HS-27A (cell line): ENCODE measurements at places on chromosomes 3 and 15.
A peak's percentile ranks its signal among the peaks of the same experiment; 100 is the strongest.

DNA sequence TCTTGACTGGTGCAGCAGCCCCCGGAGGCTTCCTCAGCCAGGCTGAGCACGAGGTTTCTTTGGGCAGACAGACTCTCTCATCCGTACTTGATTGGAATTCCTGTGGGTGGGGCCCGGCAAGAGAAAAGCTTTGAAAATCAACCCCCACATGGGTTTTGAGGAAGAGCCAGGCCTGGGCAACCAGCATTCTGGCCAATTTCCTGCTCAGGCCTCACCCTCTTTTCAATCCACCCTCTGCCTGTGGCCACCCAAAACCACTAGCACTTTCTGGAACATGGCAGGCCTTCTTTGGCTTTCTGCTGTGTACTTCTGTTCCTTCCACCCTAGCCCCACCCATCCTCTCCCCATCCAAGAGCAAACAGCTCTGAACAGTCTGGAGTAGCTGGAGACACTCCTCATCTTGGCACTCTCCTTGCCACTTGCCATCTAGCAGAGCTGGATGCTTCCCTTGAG, 5.9 kb downstream of the MYO5C start:
- DNase-seq: no peak

DNA sequence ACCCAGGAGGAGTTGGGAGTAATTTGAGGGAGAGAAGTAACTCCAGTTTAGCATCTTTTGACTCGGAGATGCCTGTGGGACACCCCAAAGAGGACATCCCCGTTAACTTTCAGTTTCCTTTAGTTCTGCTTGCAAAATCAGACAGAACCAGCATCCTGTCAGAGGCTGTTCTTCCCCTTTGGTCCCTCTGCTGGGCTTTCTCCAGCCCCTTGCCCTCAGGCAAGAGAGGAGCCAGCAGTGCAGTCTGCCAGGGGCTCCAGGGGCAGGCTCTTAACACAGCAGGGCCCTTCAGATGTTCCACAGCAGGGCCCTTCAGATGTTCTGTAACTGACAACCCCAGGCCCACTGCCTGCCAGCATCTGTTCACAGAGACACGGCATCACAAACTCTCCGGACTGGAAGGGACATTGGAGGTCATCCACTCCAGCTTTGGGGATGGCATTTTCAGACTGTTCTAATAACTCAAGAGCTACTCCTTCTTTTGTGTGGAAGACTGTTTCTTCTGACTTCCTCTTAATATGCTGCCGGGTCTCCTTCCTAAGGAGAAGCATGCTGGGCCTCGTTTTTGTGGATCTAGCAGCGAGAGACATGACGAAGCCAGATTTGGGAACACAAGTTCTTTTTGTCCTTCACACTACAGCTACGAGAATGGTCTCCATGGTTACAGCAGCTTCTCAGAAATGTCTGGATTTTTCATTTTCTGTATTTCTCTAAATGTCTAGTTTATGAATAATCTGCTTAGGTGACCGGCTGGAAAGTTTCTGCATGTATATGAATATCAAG, 51.9 kb downstream of the KY start:
- DNase-seq: no peak

DNA sequence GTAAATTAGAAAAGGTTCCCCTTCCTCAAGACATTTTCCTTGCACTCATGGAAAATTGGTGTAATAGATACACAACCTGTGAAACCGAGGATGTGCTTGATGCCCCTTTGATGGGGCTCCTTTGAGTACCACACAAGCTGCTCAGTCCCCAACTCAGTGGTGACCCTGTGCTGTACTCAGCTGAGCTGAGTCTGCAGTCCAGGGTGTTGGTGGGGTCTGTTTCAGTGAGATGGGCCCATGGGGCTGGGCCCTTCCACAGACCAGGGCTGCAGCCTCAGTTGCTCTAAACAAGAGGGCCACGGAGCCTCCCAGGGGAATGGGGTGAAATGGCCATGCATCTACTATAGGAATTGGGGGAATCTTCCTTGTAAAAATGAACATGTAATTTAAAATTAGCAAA, 39.3 kb downstream of the KY start:
- DNase-seq: no peak

- DNase-seq: peak; percentile 46
Observed at GRCh38 chr15:83372434-83372891, 74.7 kb upstream of the SH3GL3 start.

DNA sequence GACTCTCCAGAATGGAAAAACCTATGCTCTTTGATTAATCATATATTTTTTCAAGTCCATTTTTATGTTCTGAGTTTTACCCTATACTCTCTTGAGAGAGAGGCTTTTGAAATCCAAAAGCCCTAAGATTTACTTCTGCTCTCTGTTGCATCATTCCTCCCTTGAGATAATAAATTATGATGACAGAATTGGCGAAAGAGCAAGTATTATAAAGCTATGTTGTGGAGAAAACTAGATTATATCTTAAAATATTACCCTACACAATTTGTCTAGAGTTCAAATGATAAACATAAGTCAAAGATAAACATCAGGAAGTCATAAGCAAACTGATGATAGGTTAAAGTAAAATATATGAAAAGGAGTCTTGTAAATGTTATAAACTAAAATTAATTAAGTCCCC, 293.4 kb upstream of the MME start:
- no peak for DNase-seq

DNA sequence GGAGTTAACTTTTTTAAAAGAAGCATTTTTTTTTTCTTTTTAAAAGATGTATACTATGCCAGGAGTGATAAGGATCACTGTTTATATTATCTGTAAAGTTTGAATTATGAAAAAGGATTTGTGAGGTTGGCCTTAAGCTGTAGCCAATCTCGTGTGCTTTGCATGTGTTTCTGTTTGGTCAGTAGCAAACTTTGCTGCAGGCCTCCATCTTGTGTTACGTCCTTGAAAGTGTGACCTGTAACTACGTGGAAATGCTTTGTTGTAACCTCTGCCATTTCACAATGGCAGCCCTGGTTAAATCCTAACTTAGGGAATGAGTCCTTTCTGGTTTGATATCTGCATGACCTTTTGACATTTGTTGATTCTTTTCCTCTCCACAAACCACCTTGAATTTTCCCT, 1345.6 kb downstream of the NSUN3 start:
- DNase-seq: no peak

- no peak for DNase-seq
Observed at GRCh38 chr15:66221126-66221525, 32.4 kb downstream of the MEGF11 start.

DNA sequence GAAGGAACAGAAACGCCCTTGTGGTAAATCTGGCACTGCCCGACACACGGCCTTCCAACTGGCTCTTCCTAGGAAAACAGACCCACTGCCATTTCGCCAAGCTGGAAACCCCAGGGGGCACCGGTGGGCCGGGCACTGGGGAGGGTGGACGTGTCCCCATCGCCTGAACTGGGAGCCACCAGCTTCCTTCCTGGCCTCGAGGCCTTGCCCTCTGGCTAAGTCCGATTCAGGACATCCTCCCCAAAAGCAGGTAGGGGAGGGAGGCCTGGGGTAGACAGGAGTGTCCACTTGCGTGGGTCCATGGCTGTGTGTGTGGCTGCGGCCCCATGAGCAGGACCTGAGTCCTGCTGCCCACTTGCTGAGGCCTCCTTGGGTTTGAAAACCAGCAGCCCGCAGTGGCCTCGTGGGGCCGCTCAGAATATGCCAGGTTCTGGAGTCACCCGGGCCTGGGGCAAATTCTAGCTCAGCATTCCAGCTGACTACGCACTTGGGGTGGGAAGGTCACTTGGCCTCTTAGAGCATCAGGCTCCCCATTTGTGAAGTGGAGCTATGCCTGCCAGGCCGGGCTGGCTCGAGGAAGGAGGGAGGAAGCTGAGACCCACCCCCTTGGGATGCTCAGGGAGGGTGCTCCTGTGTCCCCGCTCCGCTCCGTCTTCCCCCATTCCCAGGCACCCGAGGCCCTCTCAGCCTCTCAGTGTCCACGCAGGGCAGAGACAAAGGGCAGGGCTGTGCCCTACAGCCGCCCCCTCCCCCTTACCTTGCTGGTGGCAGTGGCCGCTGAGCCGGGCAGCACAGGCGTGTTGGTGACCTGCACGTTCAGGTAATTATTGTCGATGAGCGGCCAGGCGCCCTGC, 37.5 kb downstream of the RGMA start:
- DNase-seq: no peak

DNA sequence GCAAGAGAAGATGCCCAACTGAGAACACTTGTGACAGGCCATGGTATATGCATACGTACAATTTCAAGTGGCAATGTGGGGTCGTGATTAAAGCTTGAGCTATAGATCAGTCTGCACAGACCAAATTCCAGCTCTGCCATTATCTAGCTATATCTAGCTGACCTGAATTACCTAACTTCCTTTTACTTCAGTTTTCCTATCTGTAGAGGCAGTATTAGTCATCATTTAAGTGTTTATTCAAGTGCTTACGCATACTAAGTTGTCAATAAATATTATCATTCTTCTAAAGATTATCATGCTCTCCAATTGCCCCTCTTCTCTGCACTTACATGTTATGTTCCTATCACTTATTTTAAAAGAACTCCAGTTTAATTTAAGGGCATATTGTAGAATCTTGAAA, 87.9 kb downstream of the ARPP21 start:
- no peak for DNase-seq

- no peak for DNase-seq
Observed at GRCh38 chr3:15454965-15455364, 27.6 kb downstream of the EAF1 start.

DNA sequence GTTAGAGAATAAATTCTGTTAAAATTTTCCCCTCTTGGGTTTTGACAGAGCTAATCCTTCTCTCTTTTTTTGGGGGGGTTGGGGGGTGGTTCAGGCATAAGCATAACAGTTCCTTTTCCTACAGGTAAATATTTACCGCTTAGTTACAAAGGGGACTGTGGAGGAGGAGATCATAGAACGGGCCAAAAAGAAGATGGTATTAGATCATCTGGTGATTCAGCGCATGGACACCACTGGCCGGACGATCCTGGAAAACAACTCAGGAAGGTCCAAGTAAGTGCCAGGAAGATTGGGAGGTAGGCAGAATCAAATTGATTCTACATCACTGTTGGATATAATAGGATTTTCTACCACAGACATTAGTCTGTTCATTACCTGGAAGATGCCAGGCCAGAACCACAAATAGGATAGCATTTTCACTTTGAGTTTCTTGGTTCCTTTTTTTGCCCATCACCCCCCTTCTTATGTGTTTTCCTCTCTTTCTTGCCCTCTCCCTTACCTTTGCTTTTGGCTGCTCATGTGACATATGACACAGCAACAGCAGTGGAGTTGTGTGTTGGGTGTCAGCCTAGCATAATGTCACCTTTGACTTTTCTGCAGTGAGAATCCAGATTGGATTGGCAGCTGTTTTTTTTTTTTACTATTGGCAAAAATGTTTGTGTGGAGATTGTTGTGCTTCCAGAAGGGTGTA, 79.0 kb downstream of the CHD2 start:
- no peak for DNase-seq

GRCh38 chr3:113264283-113265131, 53.1 kb downstream of the BOC start:
- DNase-seq: no peak

DNA sequence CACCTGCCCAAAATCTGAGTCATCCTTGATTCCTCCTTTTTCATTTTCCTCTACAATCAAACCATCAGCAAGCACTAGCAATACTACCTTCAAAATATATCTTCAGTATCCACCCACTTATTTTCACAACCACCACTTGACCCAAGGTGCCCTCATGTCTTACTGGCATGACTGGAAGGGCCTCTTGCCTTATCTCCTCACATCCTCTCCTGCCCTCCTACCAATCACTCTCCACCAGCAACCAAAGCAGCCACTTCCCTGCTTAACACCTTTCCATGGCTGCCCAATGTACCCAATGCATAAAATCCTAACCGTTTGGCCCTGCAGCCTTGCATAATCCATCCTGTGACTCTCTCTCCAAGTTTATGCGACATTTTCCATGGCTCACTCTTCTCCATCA, 76.0 kb downstream of the MTHFS start:
- no peak for DNase-seq

DNA sequence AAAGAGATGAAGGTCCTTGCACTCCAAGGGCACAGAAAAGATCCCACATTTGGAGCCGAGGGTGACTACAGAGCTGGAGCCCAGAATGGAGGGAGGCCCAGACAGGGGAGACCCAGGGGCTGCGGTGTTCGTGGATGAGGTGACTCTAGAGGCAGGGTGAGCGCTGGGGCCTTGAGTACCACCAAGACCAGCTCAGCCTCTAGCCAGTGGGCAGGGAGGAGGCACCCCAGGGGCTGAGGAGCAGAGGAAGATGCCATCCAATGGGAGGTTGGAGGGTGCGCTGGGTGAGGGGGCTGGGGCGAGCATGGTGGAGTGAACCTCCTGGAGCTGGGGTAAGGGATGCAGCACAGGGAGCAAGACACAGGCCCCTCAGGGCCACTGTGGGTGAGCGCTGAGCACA, 13.3 kb downstream of the RRP9 start:
- no peak for DNase-seq

DNA sequence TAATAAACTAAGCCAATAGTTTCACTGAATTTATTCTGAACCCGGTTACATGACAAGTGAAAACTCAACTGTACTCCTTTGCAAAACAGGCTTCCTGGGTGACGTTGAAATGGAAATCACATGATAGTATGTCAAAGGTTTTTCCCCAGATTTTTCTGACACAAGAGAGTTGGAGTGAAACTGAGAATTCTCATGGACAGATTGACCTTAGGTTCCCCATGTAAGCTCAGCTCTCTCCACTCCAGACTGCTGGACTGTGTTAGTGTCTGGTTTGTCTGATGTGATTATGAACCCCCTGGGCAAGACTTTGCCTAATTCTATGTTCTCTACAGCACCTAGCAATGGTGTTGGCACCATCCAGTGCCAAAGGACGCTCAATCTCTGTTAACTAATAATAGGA, 219.7 kb upstream of the COL8A1 start:
- no peak for DNase-seq

GRCh38 chr15:67884514-67885174, 44.8 kb upstream of the RNU6-1 start:
- no peak for DNase-seq

- DNase-seq: no peak
Observed at GRCh38 chr15:90031231-90031791, 30.2 kb downstream of the ZNF710 start.

DNA sequence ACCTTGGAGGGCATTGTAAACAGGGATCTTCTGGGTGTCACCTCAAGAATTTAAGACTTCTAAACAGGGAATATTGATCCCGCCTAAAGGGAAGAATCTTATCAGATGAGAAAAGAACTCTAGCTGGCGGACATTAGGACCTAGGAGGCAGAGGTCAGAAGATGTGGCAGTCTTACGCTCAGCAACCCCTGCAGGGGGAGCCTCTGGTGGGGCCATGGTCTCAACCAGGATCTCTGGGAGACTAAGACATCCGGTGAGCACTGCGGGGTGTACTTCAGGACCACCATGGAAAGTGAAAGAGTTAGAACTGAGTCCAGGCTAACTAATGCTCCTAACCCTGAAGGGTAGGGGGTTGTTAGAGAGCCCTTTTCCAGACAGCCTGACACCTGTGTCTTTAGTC, 295.2 kb downstream of the VGLL3 start:
- no peak for DNase-seq

DNA sequence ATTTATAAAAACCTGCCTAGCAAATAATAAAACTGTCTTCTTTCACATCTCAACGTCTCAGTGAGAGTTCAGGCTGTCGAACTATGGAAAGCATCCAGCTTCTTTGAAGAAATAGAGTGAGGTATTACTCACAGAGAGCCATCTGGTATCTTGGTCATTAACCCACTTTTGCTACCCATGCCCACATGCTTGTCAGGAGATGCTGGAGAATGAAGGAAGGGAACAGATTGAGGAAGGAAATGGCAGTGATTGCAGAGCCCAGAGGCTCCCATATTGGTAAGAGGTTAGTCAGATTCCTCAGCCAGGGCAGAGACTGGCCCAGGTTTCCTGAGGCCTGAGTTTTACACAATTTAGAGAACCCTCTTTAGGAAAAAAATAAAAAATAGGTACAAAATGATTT, 119.1 kb downstream of the B3GALNT1 start:
- no peak for DNase-seq
